ENCODE measurements at places on chromosomes 2 and 18. TPM values are rescaled to one million over a fixed set of nuclear protein-coding genes. Genes with fewer than 3 reads are reported as not detected.

FEV gene
- total RNA-seq = not detected

SNRNP27 gene
- 14.7 TPM for total RNA-seq

MAPRE2 gene
- total RNA-seq = 4.5 TPM

- ATAC-seq = peak; percentile 47
These were observed 31.6 kb downstream of the NDUFS1 start for GRCh38 chr2:206127656-206128055.

- no peak for ATAC-seq
These were observed 18.2 kb downstream of the SLC8A1 start for GRCh38 chr2:40433736-40434135.

DNA sequence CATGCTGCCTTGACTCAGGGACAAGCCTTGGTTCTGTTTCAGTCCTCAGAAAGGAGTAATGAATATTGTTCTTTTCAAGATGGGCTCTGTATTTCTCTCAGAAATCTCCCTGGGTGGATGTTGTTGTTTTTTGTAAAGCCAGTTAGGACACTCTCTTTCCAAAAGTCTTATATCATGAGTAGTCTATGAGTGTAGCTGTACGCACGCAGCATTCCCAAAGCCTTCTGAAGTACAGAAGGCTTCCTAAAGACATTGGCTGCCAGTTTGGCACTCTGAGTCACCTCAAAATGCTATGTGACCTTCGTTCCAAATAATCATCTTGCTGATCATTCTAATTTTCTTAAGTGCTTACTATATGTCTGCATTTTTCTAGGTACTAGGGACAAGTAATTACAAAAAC is 16.7 kb upstream of the GTF2A1L start:
- ATAC-seq = no peak

DNA sequence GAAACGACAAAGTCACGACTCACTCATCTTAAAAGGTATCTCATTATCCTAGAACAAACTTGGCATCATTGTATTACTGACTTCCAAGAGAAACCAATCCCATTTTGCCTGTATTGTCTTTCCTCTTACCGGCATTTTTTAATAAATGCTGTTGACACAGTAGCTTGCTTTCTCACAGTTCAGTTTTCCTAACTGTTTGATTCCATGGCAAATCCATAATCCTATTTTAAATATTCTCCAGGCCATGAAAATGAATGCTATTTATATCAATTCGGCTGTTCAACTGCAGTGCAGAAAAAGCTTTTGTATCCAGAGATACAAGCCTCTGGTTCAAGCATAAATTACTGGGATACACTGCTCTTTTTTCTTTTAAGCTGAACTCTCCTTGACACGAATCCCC is 1241.9 kb downstream of the DPP10 start:
- no peak for ATAC-seq

DNA sequence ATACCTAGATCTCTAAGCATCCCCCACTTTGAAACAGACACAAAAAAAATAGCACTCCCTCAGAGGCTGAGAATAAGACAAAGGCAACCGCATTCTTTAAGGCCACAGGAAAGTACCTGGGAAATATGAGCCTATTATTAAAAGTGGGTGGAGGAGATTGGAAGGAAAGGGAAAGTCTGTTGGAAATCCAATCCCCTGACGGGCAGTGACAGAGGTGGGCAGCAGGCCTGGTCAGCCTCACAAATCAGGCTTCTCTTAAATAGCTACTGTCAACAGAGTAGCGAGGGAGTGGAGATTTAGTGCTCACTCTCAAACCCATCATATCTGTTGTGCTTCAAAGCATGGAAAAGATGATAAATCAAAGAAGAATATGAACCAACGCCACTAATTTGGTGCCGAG is 324.4 kb downstream of the ALK start:
- no peak for ATAC-seq

DNA sequence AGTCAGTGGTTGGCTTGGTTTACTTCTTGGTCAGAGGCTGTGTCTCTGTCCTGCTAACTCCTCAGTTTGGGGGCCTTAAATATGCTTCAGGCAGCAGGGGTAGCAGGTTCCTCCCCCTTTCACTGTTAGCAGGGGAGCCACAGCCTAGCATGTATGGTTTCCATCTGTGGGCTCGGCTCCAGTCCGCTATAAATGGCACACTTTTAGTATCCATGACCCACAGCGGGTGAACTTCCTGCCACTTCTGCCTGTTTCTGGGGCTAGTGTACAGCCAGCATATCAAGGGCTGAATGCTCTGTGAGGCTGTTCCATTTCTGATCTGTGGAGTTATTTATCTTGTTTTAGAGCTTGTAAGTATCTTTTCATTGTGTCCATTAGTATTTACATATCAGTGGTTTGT is 58.3 kb downstream of the MRPL33 start:
- ATAC-seq = no peak

All from esophagus mucosa (tissue), 1 donor.